ENCODE measurements at places on chromosomes 6 and 20.
A peak's percentile ranks its signal among the peaks of the same experiment; 100 is the strongest.

GRCh38 chr6:43405354-43405753, 22.0 kb upstream of the ABCC10 start:
- no peak for DNase-seq

DNA sequence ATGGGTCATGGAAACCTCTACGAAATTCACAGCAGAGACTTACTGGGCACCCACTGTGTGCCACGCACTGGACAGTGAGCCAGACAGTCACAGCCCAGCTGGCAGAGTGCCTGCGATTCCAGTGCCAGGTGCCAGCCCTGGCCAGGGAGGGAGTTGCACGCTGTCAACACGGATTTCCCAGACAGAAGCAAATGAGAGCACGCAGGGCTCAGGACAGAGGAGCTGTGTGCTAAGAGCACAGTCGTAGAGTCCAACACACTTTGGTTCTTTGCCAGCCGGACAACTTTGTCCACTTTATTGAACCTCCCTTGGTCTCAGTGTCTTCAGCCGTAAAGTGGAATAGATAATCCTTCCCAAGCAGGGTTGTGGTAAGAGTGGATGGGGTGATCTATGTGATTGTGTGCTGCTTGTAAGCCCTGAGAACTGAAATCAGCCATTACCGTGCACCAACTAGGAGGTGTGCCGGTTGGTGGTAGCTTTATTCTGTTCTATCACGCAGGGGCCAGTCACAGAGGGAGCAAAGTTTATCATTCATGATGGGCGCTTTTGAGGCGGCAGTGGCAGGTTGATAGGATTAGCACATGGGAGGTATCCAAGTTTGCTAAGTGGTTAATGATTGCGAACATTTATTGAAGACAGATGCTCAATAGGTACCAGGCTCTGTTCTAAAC, 40.6 kb downstream of the SIRPA start:
- peak; percentile 15 for DNase-seq

DNA sequence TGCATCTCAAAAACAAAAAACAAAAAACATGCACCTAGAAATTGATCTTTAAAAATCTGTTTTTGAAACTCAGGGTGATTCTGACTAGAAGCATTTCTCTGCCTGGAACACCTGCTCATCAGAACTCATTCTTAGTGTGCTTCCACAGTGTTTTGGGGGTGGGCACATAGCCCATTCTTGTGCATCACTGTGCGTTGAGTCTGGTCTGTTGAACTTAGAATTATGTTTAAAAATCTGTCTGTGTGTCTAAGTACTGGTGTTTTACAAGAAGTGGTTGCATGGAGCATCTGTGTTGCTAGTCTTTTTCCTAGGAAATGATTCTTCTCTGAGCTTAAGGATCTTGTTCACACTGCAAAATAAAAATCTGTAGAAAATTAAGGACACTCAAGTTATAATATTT, 264.5 kb downstream of the SOX4 start:
- DNase-seq: no peak

DNA sequence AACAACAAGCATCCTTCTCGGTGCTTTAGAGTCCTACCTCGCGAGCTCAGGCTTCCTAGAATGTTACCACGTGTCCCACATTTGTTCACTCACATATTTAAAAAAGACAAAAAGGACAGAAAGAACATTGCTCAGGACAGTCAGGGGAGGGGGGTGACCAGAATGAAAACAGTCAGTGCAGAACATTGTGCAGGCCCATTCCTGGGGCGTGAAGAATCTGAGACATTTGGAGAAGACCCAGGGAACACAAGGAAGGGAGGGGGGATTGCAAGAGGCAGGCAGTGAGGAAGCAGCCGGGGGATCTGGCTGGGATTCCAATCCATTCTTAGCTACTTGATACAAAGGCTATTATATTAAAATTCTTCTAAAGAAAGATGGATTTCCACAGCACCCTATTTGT, 270.4 kb upstream of the CITED2 start:
- DNase-seq: no peak

- DNase-seq: no peak
These were observed 18.6 kb downstream of the KCNK17 start for GRCh38 chr6:39295611-39296011.

- no peak for DNase-seq
These were observed 116.6 kb downstream of the QKI start for GRCh38 chr6:163531122-163531521.

DNA sequence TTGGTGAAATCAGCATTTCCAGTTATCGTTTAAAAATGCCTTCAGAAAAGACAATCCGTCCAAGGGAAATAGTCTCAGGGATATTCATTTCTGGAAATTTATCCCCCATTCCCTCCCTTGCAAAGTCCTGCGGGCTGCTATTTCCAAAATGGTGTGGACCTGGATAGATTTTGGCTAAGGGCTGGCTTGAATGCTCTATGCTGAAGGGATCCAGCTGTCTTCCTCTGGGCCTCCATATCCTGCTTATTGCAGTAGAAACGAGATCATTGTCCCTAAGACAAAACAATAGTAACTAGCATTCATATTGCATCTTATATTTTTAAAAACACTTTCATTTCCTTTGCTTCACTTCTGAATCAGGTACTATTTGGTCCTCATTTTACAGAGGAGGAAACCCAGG, 129.9 kb downstream of the ANKRD60 start:
- no peak for DNase-seq

- DNase-seq: no peak
These were observed 149.8 kb downstream of the PAK5 start for GRCh38 chr20:9689041-9689440.

Measured in NCI-H2081 (cell line).